ENCODE measurements at places on chromosomes 12 and 14.

- DNase-seq = no peak
Observed at GRCh38 chr12:65925626-65926025, 101.3 kb downstream of the HMGA2 start.

GRCh38 chr12:109084425-109084824, 8.8 kb downstream of the ALKBH2 start:
- no peak for DNase-seq

GRCh38 chr12:28899951-28900350, 249.1 kb upstream of the FAR2 start:
- DNase-seq = no peak

DNA sequence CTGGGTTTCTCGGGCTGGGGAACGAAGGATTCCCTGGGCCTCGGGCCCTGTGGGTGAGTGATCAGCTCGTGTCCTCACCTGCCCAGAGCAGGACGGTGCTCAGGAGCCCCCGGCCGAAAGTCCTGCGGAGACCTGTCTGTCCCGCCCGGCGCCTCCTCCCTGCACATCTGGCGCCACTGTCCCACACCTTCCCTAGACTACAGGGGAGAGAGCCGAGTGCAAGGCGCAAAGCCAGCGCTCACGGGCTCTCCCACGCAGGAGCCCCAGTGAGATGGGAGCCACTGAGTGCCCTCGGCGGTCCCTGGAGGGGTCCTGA, 13.1 kb upstream of the TEX22 start:
- no peak for DNase-seq

DNA sequence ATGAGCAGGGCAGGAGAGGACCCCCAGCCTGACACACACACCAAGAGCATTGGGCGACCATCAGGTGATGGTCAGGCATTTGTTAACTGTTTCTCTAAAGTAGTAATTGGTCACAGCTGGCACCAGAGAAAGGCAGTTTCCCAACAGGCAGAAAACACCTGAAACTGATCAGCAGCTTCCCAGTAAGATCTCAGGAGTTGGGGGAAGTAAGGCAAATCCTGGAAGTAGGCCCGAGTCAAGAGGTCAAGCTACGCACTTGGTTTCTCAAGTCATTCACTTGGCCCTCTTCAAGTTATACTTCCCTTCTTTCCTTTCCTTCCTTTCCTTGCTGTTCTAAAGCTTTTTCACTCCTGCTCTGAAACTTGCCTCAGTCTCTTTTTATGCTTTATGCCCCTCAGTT, 135.8 kb downstream of the SSPN start:
- DNase-seq = no peak

DNA sequence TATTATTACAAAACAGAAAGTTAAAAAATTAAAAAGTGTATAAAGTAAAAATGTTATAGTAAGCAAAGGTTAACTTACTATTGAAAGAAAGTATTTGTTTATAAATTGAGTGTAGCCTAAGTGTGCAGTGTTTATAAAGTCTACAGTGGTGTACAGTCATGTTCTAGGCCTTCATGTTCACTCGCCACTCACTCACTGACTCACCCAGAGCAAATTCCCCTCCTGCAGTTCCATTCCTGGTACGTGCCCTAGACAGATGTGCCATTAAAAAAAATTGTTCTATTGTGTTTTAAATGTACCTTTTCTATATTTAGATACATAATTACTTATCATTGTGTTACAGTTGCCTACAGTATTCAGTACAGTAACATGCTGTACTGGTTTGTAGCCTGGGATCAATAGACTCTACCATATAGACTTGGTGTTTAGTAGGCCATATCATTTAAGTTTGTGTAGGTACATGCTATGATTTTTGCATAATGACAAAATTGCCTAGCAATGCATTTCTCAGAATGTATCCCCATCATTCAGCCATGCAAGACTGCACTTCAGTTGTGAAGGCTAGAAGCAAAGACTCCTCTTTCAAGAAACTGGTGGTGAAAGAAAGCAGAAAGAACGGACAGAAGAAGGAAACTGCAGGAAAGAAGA, 100.6 kb downstream of the DACT1 start:
- DNase-seq = no peak

GRCh38 chr12:108021141-108021540, 107.9 kb upstream of the WSCD2 start:
- no peak for DNase-seq

- no peak for DNase-seq
Observed at GRCh38 chr12:49236423-49236822, 28.5 kb upstream of the TUBA1C start.

- no peak for DNase-seq
Observed at GRCh38 chr12:92726850-92727249, 24.1 kb downstream of the PLEKHG7 start.

DNA sequence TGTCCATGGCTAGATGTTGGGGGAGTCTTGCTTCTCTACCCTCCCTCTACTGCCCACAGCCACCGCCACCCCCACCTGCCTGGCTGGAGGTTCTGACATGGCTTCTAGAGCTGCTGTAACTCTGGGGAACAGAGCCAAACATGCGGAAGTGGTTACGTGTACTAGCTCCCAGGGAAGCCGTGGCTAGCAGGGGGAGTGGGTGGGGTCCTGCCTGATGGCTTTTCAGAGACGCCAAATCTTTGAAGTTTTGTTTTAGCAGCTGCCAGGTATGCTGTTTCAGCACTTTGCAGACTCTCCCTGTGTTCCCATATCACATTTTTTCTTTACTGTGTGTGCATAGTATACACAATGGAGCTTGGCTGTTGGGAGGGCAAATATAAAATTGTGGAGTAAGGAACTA, 150.3 kb downstream of the TGFB3 start:
- peak; percentile 69 for DNase-seq

DNA sequence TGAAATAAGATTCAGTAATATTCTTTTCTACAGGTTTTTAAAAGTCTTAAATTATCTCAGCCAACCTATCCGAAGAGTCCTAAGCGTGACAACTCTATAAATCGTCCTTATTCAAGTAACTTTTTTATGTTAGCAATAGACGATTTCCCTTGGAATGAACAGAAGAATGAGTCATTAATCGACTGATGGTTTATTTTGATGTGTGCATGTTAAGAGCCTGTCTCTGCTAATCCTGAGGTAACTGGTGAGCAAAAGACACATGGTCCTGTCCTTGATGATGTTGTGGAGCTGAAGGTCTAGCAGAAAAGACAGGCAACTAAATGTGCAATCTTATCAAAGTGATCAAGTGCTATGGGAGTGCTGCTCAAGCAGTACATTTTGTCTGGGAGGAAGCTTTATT, 80.4 kb downstream of the DAAM1 start:
- DNase-seq = no peak

DNA sequence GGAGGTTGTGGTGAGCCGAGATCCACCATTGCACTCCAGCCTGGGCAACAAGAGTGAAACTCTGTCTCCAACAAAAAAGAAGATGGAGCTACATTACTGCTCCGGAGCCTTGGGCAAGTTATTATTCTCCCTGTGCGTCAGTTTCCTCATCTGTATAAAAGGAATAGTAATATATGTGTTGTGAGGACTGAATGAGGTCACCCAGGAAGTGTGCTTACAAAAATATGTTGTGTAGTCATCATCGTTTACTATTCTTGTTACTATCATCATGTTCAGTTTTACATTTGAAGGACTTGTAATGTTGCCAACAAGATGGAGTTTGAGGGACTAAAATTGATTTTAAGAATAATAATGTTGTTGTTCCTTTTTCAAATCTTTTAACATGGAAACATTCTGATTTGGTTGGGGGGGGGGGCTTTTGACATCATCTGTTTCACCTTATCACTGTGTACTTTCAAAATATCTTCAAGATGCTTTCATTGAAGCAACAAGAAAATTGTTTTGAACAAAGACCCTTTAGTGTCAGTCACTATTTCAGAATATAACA, 156.8 kb downstream of the PDE3A start:
- no peak for DNase-seq

- DNase-seq = no peak
Observed at GRCh38 chr14:104899781-104900180, 24.9 kb upstream of the PLD4 start.

DNA sequence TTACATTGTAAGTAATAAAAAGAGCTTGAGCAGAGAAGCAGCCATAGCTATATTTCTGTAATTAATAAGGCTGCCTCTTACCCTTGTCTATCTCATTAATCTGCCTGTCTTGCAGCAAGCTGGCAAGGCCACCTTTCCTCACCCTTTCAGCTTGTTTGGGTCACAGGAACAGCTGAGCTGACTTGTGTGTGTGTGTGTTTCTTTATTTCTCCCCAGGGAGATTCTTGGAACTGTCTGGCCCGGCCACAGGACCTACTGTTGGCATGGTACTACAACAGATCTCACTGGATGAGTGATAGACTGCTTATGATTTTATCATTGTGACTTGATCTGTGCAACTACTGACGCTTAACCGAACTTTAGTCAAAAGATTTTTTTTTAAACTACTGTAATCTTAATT, 213.7 kb downstream of the SLC2A13 start:
- DNase-seq = no peak

GRCh38 chr14:104227806-104228205, 89.4 kb downstream of the KIF26A start:
- DNase-seq = no peak

DNA sequence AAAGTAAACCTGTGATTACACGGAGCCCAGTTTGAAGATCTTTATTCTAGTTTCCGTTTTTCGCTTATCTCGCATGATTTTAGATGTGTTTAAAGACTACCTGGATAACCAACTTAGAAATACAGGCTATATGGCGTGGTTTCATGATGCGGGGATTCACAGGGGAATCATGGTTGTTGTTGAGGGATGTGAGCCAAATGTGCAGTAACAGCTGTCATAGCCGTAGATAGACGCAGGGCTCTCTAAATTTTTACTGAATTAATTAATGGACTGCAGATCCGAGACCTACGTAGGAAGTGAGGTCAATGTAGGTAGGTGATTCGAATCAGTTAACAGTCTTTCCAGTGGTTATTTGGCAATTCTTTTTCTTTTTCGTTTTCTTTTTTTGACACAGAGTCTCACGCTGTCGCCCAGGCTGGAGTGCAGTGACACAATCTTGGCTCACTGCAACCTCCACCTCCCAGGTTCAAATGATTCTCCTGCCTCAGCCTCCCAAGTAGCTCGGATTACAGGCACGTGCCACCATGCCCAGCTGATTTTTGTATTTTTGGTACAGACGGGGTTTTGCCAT, 144.9 kb upstream of the AMIGO2 start:
- no peak for DNase-seq

Data from NCI-H1105 treated with DMSO at 0.1 percent for 48 hours (cell line).